Thyroid gland (tissue), 4 donors: ENCODE measurements at places on chromosomes 12 and 14. TPM values are rescaled to one million over a fixed set of nuclear protein-coding genes. Genes with fewer than 3 reads are reported as not detected.

GRCh38 chr12:112908548-112908947, 1.8 kb downstream of the OAS1 start:
- H3K36me3 ChIP-seq, result peaks cover 5% of the 10 kb centered on the region
- no peak overlapping the region for H3K27ac ChIP-seq
- no peak for DNase-seq
- H3K4me3 ChIP-seq, result no peak overlapping the region
- no peaks in the 10 kb centered on the region for H3K27me3 ChIP-seq
- H3K4me1 ChIP-seq, result peaks cover 33% of the 10 kb centered on the region

- no peak overlapping the region for H3K27ac ChIP-seq
- no peak overlapping the region for H3K4me3 ChIP-seq
- no peaks in the 10 kb centered on the region for H3K27me3 ChIP-seq
- H3K4me1 ChIP-seq, result no peaks in the 10 kb centered on the region
These were observed 61.0 kb upstream of the RERGL start for GRCh38 chr12:18151036-18151435.

- H3K4me1 ChIP-seq, result no peaks in the 10 kb centered on the region
- H3K27me3 ChIP-seq, result no peaks in the 10 kb centered on the region
- H3K4me3 ChIP-seq, result no peak overlapping the region
- no peak overlapping the region for H3K27ac ChIP-seq
These were observed 121.5 kb downstream of the MNAT1 start for GRCh38 chr14:60856111-60856510.

- H3K36me3 ChIP-seq, result no peaks in the 10 kb centered on the region
- peaks cover 18% of the 10 kb centered on the region for H3K4me1 ChIP-seq
- DNase-seq, result no peak
- H3K4me3 ChIP-seq, result no peak overlapping the region
- no peaks in the 10 kb centered on the region for H3K27me3 ChIP-seq
These were observed 119.7 kb downstream of the FBXL14 start for GRCh38 chr12:1474574-1475153.

- no peaks in the 10 kb centered on the region for H3K36me3 ChIP-seq
- no peak for DNase-seq
- no peak overlapping the region for H3K4me3 ChIP-seq
These were observed 128.4 kb downstream of the RPAP3 start for GRCh38 chr12:47577206-47577989.

DNA sequence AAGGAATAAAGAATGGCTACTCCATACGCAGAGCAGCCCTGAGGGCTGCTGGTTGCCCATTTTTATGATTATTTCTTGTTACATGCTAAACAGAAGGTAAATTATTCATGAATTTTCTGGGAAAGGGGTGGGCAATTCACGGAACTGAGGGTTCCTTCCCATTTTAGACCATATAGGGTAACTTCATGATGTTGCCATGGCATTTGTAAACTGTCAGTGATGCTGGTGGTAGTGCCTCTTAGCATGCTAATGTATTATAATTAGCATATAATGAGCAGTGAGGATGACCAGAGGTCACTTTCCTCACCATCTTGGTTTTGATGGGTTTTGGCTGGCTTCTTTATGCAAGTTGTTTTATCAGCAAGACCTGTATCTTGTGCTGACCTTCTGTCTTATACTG, 273.0 kb downstream of the FUT8 start:
- DNase-seq, result no peak
- H3K4me3 ChIP-seq, result no peak overlapping the region
- no peak overlapping the region for H3K27ac ChIP-seq
- H3K27me3 ChIP-seq, result no peaks in the 10 kb centered on the region
- no peaks in the 10 kb centered on the region for H3K36me3 ChIP-seq

Gene NDRG2
- total RNA-seq, result 152 TPM

Gene SIX1
- total RNA-seq, result 2.2 TPM

Gene OASL
- 0.45 TPM for total RNA-seq

Gene NEMF
- total RNA-seq, result 93.9 TPM
